ENCODE measurements at places on chromosomes 11 and 22.
A peak's percentile ranks its signal among the peaks of the same experiment; 100 is the strongest.

DNA sequence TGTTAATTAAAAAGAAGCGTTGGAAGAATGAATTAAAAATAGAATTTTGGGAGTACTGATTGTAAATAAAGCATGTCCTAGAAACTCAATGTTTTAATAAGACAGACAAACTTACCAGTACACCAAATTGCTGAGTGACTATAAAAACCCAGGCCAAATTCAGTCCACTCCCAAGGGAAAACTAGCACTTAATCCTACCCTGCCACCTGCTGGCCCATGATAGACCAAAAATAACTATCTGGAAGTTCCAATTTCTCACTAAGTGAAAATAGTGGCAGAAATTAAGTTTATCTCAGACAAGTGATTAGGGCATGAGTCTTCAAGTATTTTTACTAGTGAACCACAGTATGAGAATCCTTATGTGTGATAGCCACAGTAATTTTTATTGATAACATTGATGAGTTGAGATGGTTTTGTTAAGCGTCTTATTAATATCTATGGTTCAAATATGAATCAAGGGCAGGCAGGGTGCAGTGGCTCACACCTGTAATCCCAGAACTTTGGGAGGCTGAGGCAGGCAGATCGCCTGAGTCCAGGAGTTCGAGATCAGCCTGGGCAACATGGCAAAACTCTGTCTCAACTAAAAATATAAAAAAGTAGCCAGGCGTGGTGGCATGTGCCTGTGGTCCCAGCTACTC, 9.8 kb upstream of the DDX10 start:
- DNase-seq = peak; percentile 58

GRCh38 chr11:14544611-14545010, 24.4 kb upstream of the PSMA1 start:
- no peak for DNase-seq

DNA sequence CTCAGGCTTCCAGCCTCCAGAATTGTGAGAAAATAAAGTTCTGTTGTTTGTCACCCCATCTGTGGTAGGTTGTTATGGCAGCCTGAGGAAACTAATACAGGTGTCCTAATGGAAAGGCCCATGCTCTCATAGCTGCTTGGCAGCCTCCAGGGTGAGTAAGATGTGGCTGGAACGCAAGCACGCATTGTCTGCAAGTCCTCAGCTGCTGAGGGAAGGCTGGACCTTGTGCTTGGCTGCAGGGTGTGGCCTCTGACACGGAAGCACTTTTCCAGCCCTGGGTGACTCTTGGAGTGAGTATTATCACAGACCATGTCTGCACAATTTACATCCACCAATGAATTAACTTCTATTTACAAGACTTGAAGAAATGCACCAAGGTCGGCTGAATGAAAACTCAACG, 44.4 kb upstream of the BARX2 start:
- no peak for DNase-seq

- DNase-seq = no peak
These were observed 426 bp downstream of the LZTR1 start for GRCh38 chr22:20982563-20982882.

DNA sequence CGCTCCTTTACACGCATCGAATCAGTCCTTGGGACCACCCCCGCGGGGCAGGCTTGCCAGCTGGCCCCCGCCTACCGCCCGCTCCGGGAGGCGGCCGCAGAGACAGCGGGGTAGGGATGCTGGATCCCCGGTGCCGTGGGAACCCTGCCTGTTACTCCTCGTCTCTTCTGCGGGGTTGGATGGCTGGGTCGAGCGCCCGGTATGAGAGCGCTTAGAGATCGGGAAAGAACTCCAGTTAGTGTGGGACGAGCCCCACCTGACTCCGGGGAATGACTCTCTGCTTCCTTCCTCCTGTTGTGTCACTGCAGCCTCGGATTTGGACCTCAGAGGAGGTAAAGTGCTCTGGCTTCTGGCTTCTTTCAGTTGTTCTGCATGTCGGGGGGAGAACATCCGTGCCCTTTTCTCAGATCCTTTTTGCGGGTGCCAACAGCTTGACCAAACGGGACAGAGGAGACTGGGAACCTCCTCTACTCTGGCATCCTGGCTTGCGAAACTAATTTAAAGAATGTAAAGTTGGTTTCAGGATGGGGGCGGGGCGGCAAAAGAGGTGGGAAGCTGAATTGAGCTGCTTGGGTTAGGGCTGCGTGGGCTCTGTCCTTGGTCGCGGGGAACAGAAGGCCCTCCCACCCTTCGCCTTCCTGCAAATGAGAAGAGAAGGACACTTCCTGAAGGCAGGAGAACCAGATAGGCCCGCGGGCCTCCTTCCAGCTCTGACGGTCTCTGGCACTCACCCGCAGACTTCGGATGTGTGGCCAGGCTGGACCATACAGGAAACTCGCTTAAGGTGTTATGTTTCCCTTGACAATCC, 938 bp downstream of the LAYN start:
- no peak for DNase-seq

- no peak for DNase-seq
These were observed 5.0 kb downstream of the MMP20 start for GRCh38 chr11:102620179-102620578.

GRCh38 chr11:11740073-11740702, 101.6 kb upstream of the USP47 start:
- DNase-seq = no peak

DNA sequence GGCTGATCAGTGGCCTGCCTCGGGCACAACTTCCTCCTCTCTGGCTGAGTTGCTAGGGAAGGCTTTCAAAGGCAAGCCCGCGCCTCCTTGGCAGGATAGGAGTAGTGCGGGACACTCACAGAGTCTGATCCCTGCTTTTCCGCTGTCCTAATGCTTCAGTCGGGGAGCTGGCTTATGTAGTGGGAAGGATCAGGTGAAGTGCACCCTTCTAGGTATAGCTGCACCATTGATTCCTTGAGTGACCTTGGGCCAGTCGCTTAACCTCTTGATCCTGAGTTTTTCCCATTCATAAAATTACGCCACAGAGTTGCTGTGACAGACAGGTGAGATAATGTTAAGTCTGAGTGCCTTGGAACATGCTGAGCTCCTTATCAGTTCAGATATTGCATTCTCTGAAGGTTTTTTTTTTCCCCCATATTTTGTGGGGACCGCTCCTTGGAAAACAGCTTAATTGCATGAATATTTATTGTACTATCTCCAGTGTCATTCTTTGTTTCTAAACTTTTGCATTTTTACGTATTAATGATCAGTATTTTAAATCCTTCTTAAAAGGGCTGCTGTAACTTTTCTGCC, 961 bp downstream of the IPO7 start:
- DNase-seq = peak; percentile 33

DNA sequence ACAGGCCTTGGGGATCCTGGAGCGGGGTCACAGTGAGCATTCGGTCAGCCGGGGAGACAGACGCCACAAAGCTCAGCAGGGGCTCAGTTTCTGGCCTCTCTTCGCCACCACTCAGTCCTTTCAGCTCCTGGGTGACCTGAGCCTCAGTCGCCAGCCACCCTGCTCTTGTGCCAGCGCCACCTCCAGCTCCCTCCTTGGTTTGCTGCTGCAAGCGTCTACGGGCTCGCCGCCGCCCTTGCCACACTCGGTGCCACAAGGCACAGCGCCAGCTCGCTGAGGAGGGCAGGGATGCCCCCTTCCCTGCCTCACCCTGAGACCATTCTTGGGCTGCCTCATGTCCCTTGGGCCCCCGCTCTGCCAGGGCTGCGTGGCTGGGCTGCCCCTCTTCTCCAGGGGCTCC, 1.5 kb upstream of the EEF1G start:
- DNase-seq = no peak

DNA sequence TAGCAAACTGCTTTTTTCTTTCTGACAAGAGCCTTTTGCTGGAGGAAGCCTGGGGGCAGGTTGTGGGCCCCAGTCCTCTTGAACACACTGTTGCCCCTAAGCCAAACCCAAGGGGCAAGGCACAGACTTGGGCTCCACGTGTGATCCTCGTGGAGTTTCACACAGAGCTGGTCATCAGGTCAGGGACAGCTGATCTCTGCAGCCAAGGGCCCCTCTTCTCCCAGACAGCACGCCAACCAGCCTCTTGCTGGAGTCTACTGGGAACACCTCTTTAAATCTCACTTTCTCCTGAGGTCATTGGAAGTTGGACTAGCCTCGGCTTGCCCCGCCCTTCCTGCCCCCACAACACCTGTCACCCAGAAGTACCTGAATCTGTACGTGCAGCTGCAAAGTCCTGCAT, 39.8 kb downstream of the C11orf58 start:
- DNase-seq = no peak

DNA sequence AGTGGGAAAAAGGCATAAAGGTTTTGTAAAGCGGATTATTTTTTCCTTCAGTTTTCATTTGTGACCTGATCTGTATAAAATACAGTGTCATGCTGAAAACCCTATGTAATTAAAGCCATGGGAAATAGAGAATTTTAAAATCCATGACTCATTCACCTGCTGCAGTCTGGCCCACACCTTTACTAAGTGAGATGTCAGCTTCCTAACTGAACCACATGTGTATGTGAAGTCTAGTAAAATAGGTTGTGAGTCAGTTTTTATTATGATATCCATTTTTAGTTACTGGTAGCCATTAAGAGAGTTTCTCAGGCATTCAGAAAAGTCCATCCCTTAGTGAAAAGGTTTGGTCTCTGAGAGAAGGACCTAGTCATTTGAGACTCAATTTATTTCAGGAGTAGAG, 60.9 kb downstream of the TRIM44 start:
- DNase-seq = no peak

- DNase-seq = no peak
These were observed 9.4 kb downstream of the CCDC188 start for GRCh38 chr22:20141186-20142077.

- DNase-seq = no peak
These were observed at the start of gene ARHGAP32 for GRCh38 chr11:129192150-129192549. ARHGAP32 (minus strand) TSS chr11:129192325; CDS start chr11:129192198, 127 bp downstream.

DNA sequence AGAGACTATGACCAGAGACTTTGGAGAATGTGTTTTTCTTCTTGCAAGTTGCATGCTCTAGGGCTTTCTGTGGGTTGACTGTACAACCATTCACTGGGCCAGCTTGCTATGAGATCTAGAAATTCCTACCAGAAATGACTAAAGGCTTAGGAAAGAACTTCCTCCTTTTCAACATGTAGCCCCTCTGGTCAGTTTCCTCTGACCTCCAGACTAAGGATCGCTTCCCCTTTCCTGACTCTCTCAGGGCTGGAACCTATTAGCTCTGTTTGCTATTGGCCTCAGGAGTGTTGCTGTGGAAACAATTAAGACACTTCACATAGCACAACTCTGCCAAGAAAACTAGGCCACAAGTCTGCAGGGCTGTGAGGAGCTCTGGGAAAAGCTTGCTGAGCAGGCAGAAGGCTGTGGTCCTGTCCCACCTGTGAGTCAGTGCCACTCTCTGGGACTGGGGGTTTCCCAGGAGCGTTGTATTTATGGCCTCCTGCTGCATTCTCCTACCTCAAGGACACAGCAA, 10.7 kb downstream of the CRY2 start:
- DNase-seq = peak; percentile 4

DNA sequence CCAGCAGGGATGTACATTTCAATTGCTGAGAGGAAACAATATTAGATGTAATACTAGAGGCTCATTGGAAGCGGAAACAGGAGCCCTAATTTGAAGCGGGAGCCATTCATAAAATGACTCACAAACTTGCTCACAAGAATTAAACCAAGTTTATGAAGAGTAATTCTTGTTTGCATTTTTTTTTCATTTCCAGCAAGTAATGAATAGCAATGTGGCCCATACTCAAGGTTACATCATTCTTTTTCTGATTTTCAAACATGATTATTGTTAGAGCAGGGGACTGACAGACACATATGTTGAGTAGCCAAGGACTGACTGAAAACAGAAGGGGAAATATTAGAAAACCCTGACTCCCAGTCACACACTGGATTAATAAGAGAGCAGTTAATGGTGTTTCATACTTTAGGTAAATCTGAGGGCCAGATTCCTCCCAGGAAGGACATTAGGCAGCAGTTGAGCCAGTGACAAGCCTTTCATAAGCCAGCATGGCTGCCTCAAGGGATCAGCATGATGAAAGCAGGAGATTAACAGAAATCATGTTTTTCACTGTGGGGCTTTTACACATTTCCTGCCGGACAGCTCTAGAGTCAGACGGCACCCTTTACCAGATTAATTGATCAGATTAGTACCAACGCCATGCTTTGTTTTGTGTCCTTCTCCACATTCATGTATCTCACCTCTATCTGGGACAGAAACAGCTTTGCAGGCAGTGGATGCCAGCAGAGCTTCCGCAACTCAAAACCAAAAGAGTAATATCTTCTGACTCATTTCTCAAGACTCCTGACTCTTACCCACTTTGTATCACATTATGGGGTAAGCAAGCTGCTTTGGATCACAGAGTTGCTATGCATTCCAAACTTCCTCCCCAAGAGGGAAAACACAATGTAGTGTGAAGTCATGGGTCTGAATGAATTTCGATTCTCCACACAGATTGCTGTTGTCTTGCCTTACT, 831.6 kb downstream of the KCNA4 start:
- no peak for DNase-seq

- no peak for DNase-seq
These were observed 202.1 kb downstream of the DBX1 start for GRCh38 chr11:19958204-19958603.

Data from RPMI8226 (cell line).